ENCODE measurements at places on chromosomes 2 and 18. TPM values are rescaled to one million over a fixed set of nuclear protein-coding genes. Genes with fewer than 3 reads are reported as not detected.

The PNO1 gene
- total RNA-seq = 13.1 TPM

The MATN3 gene
- 0.30 TPM for total RNA-seq

The NPAS2 gene
- total RNA-seq = 6.3 TPM

The STARD6 gene
- not detected for total RNA-seq

The NAPG gene
- total RNA-seq = 33.7 TPM

The RAB1A gene
- 78.1 TPM for total RNA-seq

The ACP1 gene
- total RNA-seq = 95.7 TPM

The DAW1 gene
- total RNA-seq = not detected

The GPC1 gene
- 25.4 TPM for total RNA-seq

DNA sequence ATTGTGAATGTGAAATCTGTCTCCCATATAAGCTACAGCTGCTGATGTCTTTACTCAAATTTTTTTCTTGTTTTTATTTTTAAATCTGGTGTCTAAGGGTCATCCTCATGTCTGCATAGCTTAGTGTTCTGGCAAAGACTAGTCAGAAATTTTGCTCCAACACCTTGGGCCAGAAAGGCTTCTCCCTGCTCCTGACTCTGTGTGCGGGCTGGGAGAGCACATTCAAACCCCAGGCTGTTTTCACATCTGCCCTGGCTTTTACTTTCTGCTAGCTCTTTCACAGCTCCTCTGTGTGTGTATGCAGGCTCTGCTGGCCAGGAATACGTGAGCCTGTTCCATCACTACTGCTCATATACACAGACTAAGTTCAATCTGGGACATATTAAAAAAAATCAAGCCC is 102.9 kb upstream of the RIOK3 start:
- DNase-seq = peak; percentile 20

DNA sequence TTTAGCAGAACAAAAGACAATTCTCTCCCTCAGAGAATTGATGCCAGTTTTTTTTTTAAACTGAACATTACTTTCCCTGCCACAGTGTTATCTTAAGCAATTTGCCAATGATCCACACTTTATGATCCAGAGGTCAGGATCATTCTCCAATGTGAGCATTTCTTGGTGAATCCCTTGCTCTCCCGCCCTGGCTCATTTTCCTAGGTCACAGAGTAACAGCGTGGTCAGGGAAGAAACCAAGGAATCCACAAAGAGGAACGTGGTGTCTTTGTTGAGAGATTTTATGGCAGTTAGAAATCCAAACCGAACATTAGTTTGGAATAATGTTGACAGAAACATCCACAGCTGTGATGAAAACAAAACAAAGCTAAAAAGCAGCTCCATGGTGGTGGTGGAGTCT is 250.3 kb downstream of the TTC32 start:
- DNase-seq = no peak

- DNase-seq = no peak
These were observed 22.1 kb downstream of the EHD3 start for GRCh38 chr2:31255911-31256571.

DNA sequence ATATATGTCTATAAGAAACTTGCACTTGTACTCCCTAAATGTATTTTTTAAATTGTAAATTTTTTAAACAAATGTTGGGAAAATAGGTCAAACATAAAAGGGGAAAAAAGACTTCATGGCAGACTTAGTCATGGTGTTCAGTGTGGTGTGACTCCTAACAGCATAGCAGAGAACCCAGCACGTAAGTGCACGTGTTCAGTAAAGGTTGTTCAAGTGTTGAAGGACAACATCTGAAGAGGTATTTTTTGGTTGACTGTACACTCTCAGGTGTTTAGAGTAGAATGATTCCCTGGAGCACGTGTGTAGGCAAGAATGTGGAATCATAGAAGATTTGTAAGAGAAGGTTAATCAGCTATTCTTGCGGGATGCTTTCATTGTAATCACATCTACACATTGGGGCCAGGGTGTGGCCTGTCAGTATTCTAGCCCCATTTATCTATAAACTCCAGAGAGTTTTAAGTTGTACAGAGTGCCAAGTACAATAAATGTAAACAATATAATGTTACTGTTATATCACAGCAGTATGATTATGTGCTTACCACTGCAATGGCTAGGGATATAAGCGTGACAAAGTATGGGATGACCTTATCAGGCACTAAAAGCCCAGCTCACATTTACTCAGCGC is 106.8 kb downstream of the CRIM1 start:
- no peak for DNase-seq

- DNase-seq = no peak
These were observed 164.6 kb downstream of the HDAC4 start for GRCh38 chr2:239236043-239236807.

GRCh38 chr2:32231959-32232358 is 32.7 kb downstream of the NLRC4 start:
- DNase-seq = no peak

DNA sequence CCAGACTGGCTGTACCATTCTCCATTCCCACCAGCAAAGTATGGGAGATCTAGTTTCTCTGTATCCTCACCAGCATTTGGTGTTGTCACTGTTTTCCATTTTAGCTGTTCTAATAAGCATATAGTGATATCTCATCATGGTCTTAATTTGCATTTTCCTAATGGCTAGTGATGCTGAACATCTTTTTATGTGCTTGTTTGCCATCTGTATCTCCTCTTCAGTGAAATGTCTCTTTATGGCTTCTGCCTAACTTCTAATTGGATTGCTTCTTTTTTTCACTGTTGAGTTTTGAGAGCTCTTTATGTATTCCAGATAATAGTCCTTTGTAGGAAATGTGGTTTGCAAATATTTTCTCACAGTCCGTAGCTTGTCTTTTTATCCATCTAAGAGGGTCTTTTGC is 18.9 kb upstream of the BIN1 start:
- DNase-seq = no peak

GRCh38 chr2:53527056-53527455 is 240.5 kb upstream of the CHAC2 start:
- no peak for DNase-seq

GRCh38 chr18:69233465-69234054 is 167.1 kb upstream of the DOK6 start:
- no peak for DNase-seq

DNA sequence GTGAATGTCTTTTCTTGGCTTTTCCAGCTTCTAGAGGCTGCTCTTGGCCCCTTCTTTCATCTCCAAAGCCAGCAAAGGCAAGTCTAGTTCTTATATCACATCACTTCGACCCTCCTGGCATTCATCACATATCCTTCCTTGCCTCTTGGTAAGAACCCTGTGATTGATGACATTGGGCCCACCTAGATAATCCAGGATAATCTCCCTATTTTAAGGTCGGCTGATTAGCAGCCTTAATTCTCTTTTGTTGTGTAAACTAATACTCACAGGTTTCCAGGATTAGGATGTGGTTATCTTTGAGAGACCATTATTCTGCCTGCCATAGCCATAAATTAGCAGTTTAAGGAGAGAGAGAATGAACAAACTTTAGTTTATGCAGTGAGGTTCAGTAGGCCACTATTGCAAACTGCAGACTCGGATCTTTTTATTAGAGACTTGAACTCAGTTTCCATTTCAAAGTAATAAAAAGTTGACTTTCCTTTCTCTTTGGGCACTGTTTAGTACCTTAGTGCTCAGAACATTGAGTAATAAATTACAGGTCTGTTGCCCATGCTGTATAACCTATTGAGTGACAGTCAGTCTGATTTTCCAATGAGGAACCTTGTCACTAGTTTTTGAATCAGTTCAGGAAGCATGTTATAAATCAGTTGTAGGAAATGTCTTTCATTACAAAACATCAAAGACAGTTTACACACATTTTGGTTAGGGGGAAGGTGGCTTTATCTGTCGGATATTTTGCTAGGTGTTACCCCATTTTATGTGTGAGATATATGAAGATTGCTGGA is 4.5 kb downstream of the NDUFV2 start:
- no peak for DNase-seq

DNA sequence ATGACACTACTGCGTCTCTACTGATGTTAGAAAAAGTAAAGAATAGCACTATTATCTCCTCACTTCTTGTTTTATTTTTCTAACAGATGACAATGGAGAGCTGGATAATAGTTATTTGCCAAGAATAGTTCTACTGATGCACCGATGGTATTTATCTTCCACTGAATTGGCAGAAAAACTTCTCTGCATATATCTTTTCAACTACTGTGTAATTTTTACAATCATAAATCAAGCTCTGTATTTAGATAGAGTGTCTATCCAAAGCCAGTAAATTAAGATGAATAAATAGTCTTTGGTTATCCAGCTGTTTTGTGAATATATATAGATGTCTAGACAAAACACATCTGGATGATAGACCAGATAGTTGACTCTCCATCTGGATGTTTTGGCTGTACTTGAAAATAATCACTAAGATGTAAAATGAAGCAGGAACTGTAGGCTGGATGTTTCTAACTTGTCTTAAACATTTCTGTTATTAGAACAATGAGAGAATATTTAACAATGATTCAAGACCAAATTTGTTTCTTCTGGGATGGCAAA is 40.1 kb downstream of the RASGRP3 start:
- peak; percentile 92 for DNase-seq

DNA sequence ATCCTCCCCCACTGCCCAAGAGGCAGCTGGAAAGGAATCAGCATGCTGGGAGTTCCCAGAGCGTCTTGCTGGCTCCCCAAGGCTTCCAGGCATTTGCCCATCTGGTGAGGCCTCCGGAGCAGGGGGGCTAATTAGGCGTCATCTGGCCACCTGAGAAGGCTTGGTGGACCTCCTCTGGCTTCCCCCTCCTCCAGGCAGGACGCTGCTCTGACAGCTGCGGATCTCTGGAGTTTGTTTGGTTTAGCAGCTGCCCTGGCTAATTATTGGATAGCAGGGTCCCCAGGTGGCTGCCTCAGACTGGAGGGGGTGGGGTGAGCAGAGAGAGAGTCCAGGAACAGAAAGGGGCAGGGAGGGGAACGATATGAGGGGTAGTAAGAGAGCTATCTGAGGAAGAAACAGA is 425.2 kb upstream of the MEX3C start:
- DNase-seq = no peak

DNA sequence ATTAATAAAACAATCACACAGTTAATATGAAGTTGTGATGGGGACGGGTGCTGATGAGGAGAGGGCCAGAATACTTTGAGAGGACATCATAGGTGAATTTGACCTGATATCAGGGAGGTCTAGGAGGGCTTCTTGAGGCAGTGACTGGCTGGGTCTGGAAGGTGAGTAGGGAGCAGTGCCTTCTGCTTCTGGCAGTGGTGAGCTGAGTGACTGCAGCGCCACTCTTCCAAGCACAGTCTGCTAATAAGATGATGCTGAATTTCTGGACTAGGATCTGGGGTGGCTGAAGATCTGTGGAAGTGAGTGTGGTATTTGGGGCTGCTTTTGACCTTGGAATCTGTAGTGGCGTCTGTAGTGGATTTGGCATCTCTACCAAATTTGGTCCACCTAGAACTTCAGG is 5.5 kb downstream of the DGKD start:
- DNase-seq = no peak

DNA sequence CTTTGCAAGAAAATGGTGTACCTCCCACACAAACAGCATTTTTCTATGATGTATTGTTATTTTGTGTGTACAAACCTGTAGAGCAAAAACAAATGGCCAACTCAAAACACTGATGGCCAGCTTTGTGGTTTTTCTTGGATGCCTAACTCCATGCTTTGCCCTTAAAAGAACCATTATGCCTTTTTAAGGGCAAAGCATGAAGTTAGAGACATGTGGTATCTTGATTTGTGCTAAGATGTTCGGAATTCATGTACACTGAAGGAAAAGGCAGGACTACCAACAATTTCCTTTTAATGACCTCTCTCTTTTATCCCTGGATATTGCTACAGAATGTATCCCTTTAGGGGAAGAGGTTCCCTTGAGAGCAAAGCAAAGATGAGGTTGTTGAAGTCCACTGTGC is 273.6 kb downstream of the SCG2 start:
- no peak for DNase-seq

DNA sequence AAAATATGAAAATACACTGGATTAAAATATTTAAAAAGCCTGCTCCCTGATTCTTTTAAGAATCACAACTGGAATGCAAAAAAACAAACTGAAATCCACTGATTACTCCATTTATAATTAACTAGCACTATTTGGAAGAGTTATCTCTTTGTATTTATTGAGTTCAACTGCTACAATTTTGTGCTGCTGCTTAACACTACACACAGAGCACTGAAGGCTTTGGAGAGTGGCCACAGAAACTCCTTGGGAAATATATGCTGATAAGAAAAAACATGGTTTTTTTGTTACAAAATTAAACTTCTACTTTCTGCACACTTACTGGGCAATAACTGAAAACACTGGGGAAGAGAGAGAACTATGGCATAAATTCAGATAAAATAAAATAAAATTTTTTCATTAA is 19.8 kb upstream of the BZW1 start:
- DNase-seq = no peak

DNA sequence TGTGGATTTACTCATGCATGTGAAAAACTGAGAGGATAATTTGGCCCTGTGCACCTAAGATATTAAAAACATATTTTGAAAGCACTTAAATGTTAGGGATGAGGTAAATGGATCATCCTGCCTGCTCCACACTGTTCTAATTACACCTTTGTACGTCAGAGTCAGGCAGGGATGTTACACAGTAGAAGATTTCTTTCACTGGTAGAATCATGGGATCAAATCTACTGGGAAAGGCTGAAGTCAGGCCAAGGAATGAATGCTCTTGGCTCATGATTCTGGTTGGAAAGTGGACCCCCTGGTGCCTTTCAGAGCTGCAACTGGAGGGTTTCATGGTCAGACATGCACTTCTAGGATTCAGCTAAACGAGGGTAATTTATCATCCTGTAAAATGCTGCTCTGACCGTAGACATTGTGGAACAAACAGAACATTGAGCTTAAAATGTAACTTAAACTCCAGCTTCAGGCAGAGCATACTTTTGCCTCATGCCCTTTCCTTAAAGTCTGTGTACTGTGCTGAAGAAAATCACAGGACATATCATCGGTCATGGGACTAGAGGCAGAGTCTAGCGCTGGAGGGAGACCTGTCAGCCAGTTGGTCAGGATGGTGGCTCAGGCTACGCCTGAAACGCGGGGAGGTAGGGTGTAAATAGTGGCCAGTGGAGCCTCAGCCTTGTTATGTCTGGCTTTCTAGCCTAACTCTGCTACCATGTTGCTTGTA is 4.9 kb downstream of the KCNE4 start:
- DNase-seq = peak; percentile 68

DNA sequence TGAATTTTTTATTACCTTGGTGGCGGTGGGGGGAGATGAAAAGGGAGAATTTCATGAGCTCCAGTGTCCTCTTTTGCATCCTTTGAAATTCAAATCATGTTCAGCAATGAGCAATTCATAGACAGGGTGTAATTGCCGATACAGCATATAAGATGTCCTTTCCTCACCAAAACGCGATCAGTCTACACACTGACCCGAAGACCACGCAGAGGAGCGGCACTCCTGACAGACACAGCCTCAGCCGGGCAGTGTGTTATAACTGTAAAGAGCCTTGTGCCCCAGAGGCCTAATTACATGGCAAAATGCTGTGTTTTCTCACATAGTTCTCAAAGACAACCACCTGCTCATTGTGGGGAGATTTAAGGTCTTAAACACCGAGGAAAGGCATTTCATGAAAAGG is 38.4 kb upstream of the APCDD1 start:
- no peak for DNase-seq
